ENCODE measurements at places on chromosomes 3 and 15. TPM values are rescaled to one million over a fixed set of nuclear protein-coding genes. Genes with fewer than 3 reads are reported as not detected.

AEN gene
- total RNA-seq = 45.1 TPM

GASK1A gene
- total RNA-seq = 0.85 TPM

CCR3 gene
- total RNA-seq = not detected

ARRDC4 gene
- total RNA-seq = 9.2 TPM

ACTC1 gene
- not detected for total RNA-seq

C15orf62 gene
- not detected for total RNA-seq

LRRC31 gene
- not detected for total RNA-seq

LTF gene
- 0.14 TPM for total RNA-seq

TMEM212 gene
- not detected for total RNA-seq

CNTN3 gene
- 2.4 TPM for total RNA-seq

SCAANT1 gene
- not detected for total RNA-seq

LRTM1 gene
- total RNA-seq = not detected

VWA5B2 gene
- total RNA-seq = not detected

PLSCR2 gene
- total RNA-seq = not detected

HLTF gene
- total RNA-seq = 40.6 TPM

CIAO2A gene
- total RNA-seq = 65.1 TPM

TNFSF10 gene
- total RNA-seq = 5.4 TPM

APOD gene
- total RNA-seq = 0.43 TPM

FBN1 gene
- total RNA-seq = 857 TPM

ISL2 gene
- 0.37 TPM for total RNA-seq

CHAC1 gene
- 40.8 TPM for total RNA-seq

FGF12 gene
- total RNA-seq = 0.09 TPM

ZNF197 gene
- 17.5 TPM for total RNA-seq

P2RY13 gene
- total RNA-seq = not detected

COL6A6 gene
- total RNA-seq = 1.2 TPM

GOLGA8G gene
- under 0.01 TPM for total RNA-seq

RPL29 gene
- 1,836 TPM for total RNA-seq

RASGRP1 gene
- total RNA-seq = 0.37 TPM
